Activated CD4-positive, alpha-beta T cell treated with anti-CD3 and anti-CD28 coated beads for 4 hours (primary cell): ENCODE measurements at places on chromosomes 1 and 21.

- DNase-seq, result no peak
Observed at GRCh38 chr1:159889821-159890252, 10.1 kb downstream of the CFAP45 start.

DNA sequence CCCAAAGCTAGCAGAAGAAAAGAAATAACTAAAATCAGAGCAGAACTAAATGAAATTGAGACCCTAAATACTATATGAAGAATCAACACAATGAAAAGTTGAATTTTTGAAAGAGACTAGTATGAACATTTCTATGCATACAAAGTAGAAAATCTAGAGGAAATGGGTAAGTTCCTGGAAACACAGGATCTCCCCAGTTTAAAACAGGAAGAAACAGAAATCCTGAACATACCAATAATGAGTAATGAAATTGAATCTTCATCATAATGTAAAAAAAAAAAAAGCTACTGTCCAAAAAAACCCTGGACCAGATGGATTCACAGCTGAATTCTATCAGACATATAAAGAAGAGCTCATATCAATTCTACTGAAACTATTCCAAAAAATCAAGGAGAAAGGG is 233.5 kb downstream of the PLPP3 start:
- DNase-seq, result no peak

DNA sequence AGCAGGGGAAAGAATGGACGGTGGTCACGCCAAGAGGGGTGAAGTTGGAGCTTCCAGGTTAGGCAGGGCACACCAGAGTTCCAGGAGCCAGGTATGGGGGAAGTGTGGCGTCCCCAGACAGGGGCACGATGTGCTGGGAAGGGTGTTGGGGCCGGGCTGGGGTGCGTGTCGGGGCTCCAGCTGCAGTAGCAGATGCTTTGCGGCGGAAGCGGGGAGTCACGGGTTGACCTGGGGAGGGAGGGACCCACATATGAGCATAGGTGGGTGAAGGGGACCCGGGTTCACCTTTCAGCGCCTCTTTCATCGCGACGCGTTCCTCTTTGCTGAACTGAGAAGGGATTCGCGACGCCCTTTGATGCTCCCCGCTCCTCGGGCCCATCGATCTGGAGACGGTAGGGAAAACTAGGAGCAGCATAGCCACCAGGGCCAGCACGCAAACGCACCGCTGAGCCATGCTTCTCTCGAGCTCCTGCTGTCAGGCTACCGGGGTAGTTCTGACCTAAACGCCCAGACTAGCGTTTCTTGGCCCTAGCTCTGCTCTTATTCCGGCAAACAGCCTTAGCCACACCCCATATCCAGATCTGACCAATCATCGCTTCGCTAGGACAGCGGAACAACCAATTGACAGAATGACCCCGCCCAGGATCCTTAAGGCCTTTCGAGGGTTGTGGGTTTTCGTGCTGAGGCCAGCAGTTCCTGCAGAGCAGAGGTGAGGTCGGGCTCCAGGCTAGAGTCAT is at the start of gene PM20D1:
Gene PM20D1, minus strand, starts transcription at position 514 of the 737 bp plus-strand sequence. Its CDS starts 60 bp downstream, at position 454.
- DNase-seq, result peak; percentile 88

DNA sequence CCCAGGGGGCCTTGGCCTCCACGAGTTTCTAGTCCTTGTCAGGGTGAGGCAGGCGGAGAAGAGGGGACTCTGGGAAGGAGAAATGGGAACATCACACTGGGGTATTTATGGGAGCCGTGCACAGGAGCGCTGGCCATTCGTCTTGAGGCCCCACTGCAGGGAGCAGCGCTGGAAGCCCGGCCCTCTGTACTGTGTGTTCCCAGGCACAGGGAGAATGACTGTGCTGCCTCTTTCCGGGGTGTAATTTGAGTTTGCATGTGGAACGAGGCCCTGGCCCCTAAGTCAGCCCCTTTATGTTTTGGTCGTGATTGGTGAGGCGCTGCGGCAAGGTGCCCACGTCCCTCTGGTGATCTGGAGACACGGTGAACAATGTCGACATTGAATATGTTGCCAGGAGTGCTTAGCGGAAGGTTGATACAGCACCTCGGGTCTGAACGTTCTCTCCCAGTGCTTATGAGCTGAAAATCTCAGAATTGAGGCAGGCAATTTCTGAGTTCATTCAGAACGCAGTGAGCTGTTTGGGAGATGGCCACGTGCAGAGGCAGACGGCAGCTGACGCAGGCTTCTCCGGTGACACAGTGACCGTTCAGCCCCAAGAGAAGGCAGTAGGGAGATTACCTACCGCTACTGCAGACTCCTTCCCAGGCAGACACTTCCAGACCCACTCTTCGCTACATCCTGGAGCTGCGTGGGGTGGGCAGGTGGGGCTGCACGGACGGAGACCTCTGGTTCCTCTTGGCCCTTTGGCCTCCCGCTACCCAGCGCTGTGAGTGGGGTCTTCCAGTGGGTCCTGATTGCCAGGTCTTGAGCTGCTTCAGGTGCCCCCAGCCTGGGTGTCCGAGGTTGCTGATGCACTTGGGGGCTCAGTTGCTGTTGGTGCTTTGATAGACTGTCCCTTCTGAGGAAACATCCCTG is 265.8 kb downstream of the CAMTA1 start:
- no peak for DNase-seq

- peak; percentile 63 for DNase-seq
Observed at GRCh38 chr1:179121159-179121938, 39.5 kb downstream of the TOR3A start.

DNA sequence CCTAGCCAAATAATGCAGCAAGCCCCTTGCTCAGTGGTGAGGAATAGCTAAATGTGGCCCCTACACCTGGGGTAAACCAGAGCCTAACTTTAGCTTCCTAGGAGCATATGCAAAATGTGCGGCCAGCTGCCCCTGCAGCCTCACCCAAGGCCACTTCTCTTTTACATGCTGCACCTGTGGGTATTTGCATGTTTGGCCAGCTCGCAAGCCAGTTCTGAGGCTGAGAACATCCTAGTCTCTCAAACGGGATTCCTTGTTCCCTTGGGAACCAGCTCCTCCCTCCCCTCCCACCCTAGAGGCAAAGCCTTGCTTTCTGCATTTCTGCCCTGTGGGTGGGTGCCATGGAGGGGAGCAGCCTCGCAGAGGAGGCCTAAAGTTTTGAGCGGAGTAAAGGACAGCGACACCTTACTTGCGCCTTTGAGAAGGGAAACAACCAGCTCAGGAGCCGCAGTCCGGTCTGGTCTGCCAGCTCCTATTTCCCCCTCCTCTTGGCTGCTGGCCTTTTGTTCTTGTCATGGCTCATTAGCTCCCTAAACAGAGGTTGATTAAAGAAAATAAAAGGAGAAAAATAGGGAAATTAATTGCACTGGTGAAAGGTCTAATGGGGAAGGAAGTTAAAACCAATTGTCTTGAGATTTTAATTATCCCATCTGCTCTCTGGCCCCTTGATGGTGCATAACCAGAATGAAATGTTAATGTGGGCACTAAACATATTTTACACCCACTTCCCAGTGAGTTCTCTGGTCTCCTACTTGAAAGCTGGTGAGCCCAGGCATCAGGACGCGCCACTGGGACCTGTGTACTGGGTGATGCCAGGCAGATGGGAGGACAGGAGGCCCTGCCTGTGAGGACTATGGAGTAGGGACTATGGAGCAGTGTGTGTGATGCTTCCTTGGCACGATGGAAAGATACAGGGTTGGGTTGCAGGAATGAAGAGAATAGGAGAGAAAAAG is 68.7 kb downstream of the TEX35 start:
- DNase-seq, result no peak

DNA sequence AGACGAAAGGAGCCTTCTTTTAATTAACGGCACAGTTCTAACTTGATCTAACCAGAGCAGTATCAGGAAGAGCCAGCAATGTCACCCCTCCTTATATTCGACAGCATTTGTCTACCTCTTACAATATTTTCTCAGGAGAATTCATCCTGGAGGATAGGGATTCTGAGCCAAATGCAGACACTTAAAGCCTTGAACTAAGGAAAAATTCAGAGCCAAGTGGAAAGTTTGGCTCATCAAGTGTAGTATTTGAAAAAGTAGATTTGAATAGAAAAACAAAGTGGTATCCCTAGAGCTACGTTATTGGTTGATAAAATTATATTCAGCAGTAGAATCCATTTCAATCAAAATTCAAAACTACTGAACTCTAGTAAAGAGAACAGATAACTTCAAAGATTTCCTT is 732.0 kb upstream of the ADGRL2 start:
- DNase-seq, result no peak

GRCh38 chr1:96465441-96465840 is 256.1 kb upstream of the PTBP2 start:
- DNase-seq, result no peak

DNA sequence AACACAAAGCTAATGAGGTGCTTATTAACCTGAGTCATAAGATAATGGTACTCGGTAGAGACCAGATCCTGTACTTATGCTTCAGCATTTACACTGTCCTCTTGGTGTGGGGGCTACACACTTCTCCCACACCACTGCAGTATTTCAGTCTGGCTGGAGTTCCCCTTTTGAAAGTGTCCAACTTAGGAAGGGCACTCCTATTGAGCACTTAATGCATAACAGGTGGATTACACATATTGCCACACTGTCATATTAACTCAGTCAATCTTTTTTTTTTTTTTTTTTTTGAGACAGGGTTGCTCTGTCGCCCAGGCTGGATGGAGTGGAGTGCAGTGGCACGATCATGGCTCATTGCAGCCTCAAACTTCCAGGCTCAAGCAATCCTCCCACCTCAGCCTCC is 1.5 kb downstream of the GPATCH4 start:
- no peak for DNase-seq

- no peak for DNase-seq
Observed at GRCh38 chr1:3785456-3786157, 10.7 kb downstream of the LRRC47 start.

DNA sequence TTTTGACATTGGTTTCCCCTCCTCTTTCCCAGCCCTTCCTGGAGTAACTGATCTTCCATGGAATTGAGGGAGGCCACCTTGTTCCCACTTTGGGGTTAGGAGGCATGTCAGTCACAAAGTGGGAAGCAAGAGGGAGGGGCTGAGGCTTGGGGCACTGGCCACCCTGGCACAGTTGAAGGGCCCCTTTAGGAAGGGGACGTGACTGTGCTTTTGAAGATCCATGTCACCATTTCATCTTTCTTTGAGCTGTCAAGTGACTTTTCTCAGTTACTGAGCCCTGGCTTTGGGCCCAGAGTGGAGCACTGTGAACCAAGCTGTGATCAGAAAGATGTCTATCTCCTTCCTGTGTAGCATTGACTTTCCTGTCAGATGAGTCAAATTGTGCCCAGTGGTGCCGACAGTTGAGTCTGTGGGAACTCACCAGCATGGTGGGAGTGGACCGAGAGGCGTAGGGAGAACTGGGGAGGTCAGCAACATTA is 38.5 kb upstream of the TDRD10 start:
- DNase-seq, result peak; percentile 49

DNA sequence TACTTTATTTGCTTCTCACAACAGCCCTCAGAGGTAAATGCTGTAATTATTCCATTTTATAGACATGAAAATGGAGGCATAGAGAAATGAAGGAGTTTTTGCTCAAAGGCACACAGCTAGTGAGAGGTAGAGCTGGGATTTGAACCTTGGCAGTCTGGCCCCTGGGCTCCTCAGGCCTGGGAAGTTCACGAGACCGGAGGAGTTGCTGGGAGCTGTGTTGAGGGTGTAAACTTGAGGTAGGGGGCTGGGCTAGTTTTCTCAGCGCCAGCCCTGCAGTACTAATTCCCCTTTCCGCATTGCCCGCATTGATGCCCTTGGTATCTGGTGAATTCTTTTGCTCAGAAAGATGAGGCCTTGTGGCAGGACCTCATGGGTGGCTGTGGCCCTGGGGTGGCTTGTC is 73.3 kb downstream of the PTPRU start:
- DNase-seq, result no peak

GRCh38 chr1:201426479-201427310 is 5.2 kb upstream of the TNNI1 start:
- DNase-seq, result no peak

DNA sequence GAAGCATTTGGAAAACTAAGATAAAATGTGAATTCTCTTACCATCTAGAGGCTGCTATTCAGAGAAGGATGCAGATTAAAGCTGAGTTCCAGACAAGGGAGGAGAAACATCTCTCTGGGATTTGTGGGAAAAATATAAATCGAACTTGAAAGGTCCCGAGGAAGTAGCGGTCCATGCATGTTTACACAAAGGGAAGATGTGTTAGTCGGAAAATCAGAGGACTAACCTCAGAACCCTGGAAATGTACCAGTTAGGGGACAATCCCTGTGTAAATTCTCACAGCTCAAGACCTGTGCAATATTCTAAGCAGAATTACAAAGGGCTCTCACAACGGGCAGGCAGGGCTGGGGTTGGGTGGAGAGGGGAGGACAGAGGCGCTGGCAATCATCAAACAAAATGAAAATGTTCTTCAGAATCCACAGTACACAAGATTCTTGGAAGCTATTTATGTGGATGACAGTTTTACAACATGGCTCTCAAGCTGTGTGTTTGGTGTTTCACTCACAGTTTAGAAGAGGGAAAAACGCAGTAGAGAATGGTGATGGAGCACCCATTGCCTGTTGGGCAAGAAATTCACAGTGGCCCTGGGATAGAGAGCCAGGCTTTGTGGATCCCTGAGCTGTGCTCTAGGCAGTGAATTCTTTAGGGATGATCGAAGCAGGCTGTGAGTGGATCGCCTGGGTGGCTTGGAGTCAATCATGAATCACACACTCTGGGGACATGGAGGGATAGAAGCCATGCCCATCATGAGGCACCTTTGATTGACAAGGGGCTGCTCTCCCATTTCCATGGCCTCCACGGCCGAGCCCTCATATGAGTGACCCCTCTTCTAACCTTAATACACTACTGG is 47.6 kb downstream of the KCNJ6 start:
- DNase-seq, result no peak

DNA sequence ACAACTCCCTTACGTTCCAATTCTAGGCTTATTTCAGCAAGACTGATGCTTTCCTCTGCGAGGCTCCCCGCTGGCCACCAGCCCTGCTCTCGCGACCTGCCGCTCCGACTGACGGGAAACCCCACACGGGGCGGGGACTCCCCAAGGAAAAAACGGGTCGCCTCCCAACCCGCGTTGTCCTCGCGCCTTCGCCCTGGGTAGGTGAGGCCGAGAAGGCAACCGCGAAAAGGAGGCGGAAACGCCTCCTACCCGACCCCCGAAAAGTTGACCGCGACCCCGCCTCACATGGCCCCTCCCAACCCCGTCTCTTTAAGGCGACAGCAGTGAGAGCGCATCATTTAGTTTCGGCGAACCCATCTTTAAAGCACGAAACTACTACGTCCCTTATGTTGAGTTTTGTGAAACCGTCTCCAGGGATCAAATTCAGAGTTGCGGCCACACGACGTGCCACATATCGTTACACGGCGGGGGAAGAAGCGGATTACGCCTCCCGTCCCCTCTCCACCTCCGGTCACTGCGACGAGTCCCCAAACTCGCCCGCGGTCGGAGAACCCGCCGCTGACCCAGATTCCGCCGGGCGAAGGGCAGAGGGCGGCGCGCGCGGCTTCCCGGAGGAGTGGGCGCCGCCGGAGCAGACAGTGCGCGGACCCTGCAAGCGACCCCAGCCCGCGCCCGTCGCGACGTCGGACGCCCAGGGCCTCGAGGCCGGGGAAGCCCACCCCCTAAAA is 1.2 kb downstream of the ANP32E start:
- peak; percentile 88 for DNase-seq

- no peak for DNase-seq
Observed at GRCh38 chr1:204923201-204923600, 52.5 kb downstream of the NFASC start.

- DNase-seq, result no peak
Observed at GRCh38 chr1:2832506-2833453, 31.3 kb upstream of the TTC34 start.

GRCh38 chr1:158145173-158145719 is 35.4 kb upstream of the CD1D start:
- DNase-seq, result no peak

GRCh38 chr1:161988413-161988812 is 35.3 kb downstream of the OLFML2B start:
- no peak for DNase-seq
